Aorta (tissue), 5 donors: ENCODE measurements at places on chromosomes 4 and X.

- DNase-seq: no peak
Observed at GRCh38 chr4:184300816-184301215, 83.1 kb upstream of the ENPP6 start.

- DNase-seq: no peak
Observed at GRCh38 chr4:139521754-139522401, 34.1 kb downstream of the SETD7 start.

GRCh38 chr4:41853973-41854372 is 81.3 kb upstream of the TMEM33 start:
- DNase-seq: no peak

DNA sequence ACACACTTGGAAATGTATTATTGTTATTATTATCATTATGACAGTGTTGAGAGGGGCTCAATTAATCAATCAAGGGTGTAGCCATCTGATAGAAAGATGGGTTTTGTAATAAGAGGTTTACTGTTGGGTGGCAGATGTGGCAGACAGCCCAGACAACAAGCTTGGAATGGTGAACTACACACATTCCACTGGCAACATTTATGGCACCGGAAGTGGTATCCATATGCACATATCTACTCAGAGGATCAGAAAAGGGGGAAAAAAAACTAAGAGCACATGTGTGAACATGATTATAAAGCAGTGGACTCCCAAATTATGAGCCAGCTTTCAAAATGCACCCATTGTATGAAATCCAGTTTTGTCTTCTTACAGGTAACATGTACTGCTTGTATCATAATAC is 125.9 kb upstream of the ARX start:
- no peak for DNase-seq

DNA sequence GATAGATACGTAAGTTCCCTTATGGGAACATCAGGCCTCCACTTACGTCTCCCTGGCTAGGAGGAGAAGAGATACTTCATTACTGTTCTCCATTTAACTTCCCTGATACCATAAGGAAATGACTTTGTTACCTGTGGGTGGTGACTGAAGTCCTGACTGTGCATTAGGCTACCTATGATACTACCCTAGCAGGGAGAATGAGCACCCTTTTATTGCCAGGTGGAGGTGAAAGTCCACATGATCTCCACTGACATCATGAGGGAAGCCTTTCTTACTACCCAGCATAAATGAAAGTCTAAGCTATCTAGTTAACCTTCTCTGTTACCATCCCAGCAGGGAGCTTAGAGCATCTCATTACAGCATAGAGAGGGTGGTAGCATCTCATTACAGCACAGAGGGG is 24.4 kb upstream of the LAMTOR3 start:
- no peak for DNase-seq

DNA sequence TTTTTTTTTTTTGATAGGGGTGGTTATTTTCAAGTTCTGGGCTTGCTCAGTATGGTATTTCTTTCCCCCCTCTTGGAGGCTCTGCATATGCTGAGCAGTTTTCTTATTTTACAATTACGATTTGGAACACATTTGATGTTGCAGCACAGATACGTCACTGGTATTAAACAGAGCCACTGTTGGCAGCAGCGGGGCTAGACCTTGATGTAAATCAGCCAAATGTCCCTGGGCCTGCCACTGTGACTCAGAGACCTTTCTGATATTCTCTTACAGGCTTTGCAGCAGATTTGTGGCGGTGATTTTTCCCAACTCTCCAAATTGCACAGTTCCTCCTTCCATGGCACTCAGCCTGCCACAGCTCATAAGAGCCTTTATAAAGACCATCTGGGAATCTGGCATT is 81.1 kb downstream of the VMA21 start:
- no peak for DNase-seq

DNA sequence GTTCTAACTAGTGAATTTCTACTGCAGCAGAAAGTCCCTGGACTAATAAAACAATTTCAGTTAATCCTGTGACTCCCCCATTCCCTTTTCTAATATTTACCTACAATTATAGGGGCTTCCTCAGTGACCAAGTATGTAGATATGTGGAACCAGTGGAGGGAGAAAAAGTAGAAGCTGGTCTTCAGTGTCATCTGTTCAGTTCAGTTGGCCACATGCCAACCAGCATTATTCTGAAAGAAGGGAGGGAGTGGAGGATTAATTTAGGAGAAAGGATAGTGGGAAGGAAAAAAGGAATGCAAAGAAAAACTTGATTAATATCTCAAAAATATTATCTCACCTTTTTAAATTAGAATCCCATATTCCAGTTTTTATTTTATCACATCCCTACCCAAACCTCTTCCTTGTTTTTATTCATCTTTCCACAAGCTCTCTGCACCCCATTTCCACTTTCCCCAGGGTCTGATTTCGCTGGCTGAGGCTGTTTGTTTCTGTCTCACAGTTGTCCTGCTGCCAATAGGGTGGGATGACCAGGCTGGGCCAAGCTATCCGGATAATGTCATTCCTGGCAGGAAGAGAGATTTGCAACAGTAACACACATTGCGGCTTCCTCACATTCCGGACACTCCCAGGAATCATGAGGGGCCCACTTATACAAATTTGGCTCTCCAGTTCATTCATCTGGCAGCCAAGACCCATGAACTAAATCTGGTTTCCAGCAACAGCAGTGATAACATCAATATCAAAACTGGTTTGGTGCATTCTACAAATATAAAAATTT is 24.6 kb upstream of the ANTXR2 start:
- DNase-seq: peak; percentile 59

DNA sequence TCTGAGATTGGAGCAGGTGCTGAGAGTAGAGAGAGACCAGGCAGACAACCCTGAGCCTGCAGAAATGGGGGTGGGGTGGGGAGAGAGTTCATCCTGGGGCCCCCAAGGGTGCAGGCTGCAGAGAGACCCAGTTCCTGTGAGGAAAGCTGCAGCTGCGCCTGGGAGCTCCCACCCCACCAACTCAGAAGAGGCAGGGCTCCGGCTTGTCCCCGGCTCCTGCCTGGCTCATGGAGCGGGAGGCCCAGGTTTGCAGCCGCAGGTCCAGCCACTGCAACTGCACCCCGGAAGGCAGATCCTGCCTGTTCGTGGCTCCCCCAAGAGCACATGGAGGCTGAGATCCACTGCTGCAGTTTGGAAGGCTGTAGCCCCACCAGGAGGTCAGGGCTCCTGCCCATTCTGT is 44.2 kb upstream of the DGKK start:
- no peak for DNase-seq

GRCh38 chrX:19897091-19897490 is 9.7 kb upstream of the SH3KBP1 start:
- no peak for DNase-seq

DNA sequence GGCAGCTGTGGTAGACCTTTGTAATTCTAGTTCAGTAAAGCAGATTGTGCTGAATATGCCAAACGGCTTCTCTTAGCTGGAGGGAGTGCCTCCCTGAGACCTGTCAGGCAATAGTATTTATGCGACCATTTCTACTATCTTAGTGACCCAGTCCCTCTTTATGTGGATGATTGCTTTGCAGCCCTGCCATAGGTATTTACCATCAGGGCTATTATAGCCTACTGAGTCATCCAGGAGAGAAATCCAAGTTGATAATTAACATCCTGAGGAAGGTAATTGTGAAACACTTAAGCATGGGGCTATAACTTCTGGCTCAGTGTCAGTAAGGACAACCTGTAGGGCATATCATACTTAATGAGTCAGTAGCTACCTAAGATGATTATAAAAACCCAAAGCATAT is 103.9 kb upstream of the MAOA start:
- DNase-seq: no peak

DNA sequence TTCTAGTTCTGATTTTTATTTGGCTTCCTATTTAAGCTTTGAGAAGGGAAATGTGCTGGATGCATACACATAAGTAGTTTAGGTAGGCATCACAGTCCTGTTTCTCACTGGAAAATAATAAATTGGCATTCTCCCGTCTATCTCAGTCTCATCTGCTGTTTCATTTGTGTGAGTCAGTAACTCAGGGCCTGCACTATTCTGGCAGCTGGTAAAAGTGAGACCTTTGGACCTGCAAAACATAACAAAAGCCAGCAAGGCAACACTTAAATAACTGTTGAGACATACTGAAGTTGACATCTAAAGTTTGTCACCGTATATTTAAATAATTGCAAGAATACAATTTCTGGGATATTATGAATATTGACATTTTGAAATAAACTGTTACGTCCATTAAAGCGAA is 8.6 kb upstream of the UBQLN2 start:
- DNase-seq: no peak

DNA sequence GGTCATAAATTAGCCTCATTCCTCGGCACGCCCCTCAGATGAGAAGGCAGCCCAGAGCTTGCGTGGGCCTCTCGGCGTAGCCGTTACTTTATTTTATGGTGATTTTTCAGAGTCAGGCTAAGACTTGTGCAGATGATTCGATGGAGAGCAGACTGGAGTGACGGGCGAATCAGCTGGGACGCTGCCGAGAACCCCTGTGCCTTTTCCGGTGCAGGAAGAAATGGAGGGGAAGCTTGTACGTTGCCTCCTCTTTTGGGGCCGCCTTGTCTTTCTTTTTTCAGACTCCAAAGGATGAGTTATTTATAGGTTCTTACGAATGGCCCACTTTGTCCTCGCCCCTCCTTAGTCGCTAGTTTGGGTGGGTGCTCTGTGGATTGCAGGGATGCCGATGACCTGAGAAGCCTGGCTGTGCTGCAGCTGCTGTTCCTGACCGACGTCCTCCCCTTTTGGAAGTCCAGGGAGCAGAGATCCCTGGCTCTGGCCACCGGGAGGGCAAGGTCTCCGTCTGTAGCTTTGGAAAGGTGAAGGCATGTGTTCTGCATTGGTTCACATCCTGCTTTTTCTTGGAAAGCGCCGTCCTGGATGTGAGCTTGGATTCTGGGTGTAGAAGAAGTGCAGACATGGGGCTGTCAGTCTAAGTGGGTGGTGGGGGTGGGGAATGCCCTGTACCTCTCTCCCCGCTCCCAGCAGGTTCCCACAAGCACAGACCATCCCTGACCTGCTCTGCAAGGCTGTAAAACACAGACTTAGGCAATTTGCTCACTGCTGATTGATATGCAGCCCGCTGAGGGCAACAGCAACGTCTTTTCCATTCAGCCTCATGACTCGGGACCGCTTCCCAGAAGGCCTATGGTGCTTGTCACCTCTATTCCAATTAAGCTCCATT is 9.3 kb downstream of the SORCS2 start:
- DNase-seq: peak; percentile 17

GRCh38 chr4:120218981-120219380 is 152.3 kb upstream of the MAD2L1 start:
- DNase-seq: no peak

- DNase-seq: no peak
Observed at GRCh38 chr4:78601013-78601412, 49.4 kb downstream of the ANXA3 start.

GRCh38 chr4:2390146-2390545 is 28.3 kb downstream of the ZFYVE28 start:
- no peak for DNase-seq

GRCh38 chr4:1365271-1366178 is 18.5 kb downstream of the UVSSA start:
- peak; percentile 29 for DNase-seq

DNA sequence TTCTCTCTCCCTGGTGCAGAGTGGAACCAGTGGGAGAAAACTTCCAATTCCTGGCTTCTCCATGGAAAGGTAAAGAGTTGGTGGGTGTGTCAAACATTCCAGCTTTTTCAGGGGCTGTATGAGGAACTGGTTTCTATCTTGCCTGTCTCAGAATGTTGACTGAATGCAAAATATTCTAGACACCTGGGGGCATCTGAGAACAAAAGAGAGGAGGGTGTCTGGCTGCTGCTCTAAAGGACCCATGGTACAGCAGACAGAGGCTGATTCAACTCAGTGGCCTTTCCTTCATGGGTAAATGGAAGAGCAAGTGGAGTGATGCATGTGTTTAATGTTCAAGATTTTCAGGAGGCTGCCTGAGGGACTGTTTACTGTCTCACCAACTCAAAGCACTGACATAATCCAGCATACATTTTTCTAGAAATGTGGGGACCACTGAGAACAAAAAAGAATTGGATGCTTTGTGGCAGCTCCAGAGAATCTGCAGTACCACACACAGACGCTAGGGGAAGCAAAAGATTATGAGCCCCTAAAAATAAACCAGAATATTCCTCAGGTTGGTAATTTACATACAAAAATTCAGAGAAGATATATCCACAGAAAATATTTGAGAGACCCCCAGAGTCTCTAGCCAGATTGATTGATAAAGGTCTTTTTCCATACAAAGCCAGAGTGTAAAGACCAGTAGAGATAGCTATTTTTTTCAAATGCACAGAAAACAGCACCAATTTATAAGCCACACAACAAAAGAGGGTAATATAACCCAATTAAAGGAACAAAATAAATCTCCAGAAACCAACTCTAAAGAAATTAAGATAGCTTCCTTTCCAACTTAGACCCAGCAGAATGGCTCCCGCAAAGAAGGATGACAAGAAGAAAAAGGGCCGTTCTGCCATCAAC is 48.0 kb upstream of the STARD8 start:
- no peak for DNase-seq

GRCh38 chrX:132602701-132603100 is 113.9 kb upstream of the MBNL3 start:
- DNase-seq: no peak

GRCh38 chr4:139794158-139794954 is 128.7 kb downstream of the MGST2 start:
- no peak for DNase-seq

DNA sequence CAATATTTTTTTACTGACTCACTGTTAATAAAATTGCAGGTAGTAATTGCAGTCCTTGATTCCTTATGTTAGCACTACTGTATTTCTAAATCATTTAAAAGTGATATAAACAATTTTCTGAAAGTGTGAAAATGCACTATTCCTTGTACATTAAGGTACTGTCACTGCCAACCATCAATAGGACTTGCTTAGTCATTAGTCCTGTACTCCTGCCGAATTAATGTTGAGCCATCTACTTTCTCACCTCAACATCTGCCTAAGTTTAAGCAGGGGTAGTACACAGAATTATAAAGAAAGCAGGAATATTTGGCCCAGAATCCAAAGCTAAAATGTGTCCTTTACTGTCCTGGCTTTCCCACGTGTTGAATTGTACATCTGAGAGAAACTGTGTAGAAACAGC is 87.0 kb upstream of the TRPC3 start:
- DNase-seq: no peak
